ENCODE measurements at places on chromosomes 5 and 9. TPM values are rescaled to one million over a fixed set of nuclear protein-coding genes. Genes with fewer than 3 reads are reported as not detected.

DNA sequence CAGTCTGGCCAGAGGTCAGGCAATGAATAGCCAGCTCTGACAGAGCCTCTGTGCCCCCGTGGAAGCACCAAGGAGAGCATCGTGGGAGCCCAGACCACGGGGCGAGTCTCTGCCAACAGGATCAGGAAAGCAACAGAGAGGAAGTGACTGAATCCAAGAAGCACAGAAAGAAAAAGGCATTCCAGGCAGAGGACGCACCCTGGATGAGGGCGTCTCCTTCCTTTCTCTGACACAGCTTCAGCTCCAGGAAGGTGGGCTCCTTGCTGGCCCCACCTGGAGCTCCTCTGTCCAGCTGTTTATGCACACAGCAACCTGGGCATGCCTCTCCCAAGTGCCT, 16.6 kb downstream of the HK3 start:
- no peak overlapping the region for H3K27ac ChIP-seq
- H3K4me1 ChIP-seq: no peaks in the 10 kb centered on the region
- no peaks in the 10 kb centered on the region for H3K36me3 ChIP-seq
- H3K4me3 ChIP-seq: no peak overlapping the region

- no peak overlapping the region for H3K4me3 ChIP-seq
- H3K27ac ChIP-seq: no peak overlapping the region
- peak; percentile 30 for DNase-seq
- peaks cover 12% of the 10 kb centered on the region for H3K27me3 ChIP-seq
Observed at GRCh38 chr9:124778575-124779367, 1.8 kb downstream of the OLFML2A start.

Gene C9orf153
- not detected for total RNA-seq

- H3K27me3 ChIP-seq: no peaks in the 10 kb centered on the region
- peak; percentile 12 for DNase-seq
- H3K27ac ChIP-seq: no peak overlapping the region
- H3K4me3 ChIP-seq: no peak overlapping the region
Observed at GRCh38 chr5:79189439-79190234, 46.3 kb upstream of the JMY start.

Gene PRRC1
- 81.4 TPM for total RNA-seq

- no peaks in the 10 kb centered on the region for H3K4me1 ChIP-seq
- peak; percentile 48 for DNase-seq
- no peaks in the 10 kb centered on the region for H3K36me3 ChIP-seq
- H3K27me3 ChIP-seq: no peaks in the 10 kb centered on the region
Observed at GRCh38 chr5:54217826-54218503, 92.4 kb downstream of the ARL15 start.

GRCh38 chr5:160463227-160463626, 41.6 kb downstream of the PTTG1 start:
- H3K4me3 ChIP-seq: no peak overlapping the region
- H3K27me3 ChIP-seq: no peaks in the 10 kb centered on the region
- H3K27ac ChIP-seq: no peak overlapping the region
- no peaks in the 10 kb centered on the region for H3K4me1 ChIP-seq
- no peak for DNase-seq

GRCh38 chr9:122370869-122371755, at the start of gene PTGS1:
Gene PTGS1, plus strand, starts transcription at chr9:122371024. Its CDS starts 61 bp downstream, at chr9:122371085.
- no peaks in the 10 kb centered on the region for H3K36me3 ChIP-seq
- H3K4me3 ChIP-seq: no peak within 1 kb of the TSS
- peaks cover 15% of the 10 kb centered on the region for H3K4me1 ChIP-seq
- H3K27ac ChIP-seq: no peak within 1 kb of the TSS

Gene SLCO4C1
- 0.06 TPM for total RNA-seq

Gene GABRA1
- not detected for total RNA-seq

GRCh38 chr5:108942701-108943100, 195.0 kb downstream of the FER start:
- no peaks in the 10 kb centered on the region for H3K36me3 ChIP-seq
- DNase-seq: no peak
- H3K4me1 ChIP-seq: no peaks in the 10 kb centered on the region
- no peak overlapping the region for H3K4me3 ChIP-seq
- no peaks in the 10 kb centered on the region for H3K27me3 ChIP-seq
